ENCODE measurements at places on chromosomes 5 and 9.

GRCh38 chr9:5509573-5509972, 758 bp upstream of the PDCD1LG2 start:
- no peak for DNase-seq

GRCh38 chr5:90530736-90531487, 1.5 kb upstream of the LYSMD3 start:
- DNase-seq = no peak

GRCh38 chr5:128212191-128212806, 128.7 kb downstream of the SLC12A2 start:
- no peak for DNase-seq

DNA sequence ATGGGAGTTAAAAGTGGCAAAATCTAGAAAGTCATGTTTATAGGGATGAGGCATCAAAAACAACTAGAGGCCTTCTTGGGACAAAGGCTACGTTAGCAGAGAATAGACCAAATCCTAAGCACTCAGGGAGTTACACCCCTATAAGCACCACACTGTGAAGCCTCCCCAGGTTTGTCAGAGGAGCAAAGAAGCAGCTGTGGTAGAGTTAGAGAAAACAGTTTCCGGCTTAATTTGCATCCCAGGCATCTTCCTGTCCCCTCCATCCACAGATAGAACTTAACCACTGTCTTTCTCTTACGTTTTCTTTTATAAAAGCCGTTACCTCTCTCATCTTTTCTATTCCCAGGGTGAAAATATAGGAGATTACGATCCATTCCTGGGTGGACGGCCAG, 188.6 kb upstream of the KLF9 start:
- DNase-seq = no peak

DNA sequence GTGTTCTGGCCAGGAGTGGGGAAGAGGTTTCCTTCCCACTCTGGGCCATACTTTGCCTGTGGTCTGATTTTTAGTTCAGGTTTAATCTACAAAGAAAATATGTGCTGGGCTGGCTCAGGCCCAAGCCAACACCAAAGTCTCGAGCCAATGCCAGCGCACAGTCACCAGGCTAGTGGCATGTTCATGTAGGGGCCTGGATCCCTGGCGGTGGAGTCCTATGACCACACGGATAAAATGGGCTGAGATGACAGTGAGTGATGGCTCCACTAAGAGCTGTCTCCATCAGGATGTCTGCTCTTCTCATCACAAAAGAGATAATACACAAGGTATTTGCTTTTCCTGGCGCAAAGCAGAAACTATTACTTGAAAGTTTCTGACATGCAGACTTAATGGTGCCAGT, 92.9 kb upstream of the PTPN3 start:
- no peak for DNase-seq

- no peak for DNase-seq
Measured at GRCh38 chr9:134414900-134415425, 88.7 kb downstream of the RXRA start.

GRCh38 chr9:129988607-129989361, 54.2 kb downstream of the FNBP1 start:
- no peak for DNase-seq

GRCh38 chr5:34564710-34565235, 91.4 kb upstream of the RAI14 start:
- DNase-seq = no peak

All from stimulated activated CD8-positive, alpha-beta memory T cell treated with anti-CD3 and anti-CD28 coated beads, Interleukin-7, amount 100 ng/mL, for 24 hours (primary cell).